ENCODE measurements at places on chromosomes 2 and 18.

GRCh38 chr18:76486574-76486973 lies 8.5 kb downstream of the ZNF516 start:
- DNase-seq: no peak

GRCh38 chr2:223758131-223758840 lies 79.1 kb downstream of the AP1S3 start:
- no peak for DNase-seq

- DNase-seq: no peak
Observed at GRCh38 chr2:189082376-189082975, 97.1 kb downstream of the COL5A2 start.

- no peak for DNase-seq
Observed at GRCh38 chr18:908758-909724, 4.4 kb downstream of the ADCYAP1 start.

DNA sequence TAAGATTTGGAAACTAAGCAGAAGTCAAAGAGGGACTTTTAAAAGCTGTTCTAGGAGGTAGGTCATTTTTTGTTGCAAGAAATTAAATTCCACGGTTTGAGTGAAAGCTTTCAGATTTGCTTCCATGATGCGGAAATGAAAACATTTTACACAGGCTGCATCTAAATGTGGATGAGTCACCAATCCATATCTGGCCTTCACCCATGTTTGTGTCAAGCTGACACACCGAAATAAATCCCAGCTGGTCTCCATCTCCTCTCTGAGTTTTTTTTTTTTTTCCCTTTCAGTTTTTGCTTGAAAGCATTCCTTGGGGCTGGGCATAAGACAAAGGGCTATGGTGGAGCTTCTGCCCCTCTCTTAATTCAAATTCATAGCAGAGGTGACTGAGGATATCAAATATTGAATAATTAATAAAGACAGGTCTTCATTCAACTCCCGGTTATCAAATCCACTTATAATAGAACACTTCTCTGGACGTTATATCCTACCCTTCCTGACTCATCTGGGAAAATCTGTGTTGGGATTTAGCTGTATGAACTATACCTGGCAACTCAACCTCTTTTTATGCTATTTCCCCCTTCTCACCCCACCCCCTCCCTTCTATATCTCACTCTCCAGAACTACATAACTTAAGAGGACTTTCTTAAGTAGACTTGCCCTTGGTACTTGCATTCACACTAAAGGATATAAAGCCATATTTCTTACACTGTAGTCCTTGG lies 558.3 kb upstream of the GCFC2 start:
- DNase-seq: no peak

GRCh38 chr2:64996871-64997307 lies 7.7 kb downstream of the SLC1A4 start:
- DNase-seq: no peak

DNA sequence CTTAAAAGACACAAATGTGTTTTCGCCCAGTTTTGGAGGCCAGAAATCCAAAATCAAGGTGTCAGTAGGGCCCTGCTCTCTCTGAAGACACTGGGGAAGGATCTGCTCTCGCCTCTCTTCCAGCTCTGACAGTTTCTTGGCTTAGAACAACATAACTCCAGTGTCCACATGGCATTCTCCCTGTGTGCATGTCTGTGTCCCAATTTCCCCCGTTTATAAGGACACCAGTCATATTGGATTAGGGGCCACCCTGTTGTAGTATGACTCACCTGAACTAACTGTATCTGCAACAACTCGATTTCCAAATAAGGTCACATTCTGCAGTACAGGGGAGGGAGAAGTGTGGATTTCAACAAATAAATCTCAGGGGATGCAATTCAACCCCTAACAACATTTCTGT lies 263.2 kb downstream of the SS18 start:
- no peak for DNase-seq

DNA sequence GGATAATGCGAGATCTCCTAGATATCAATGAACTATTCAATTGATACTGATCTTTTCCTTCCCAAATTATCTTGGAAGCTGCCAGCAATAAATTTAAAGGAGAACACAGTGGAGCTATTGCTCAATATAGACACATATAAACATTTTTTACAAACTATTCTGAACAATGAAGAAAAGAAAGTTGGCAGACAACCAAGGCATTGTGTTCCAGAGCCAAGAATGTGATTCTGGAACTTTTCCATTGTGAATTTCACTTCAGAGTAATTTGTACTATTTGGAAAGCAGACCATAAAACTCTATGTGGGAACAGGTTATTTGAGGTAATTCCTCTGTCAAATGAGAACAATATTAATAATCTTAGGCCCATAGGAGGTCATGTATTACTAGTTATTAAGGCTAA lies 588.2 kb downstream of the IRS1 start:
- no peak for DNase-seq

GRCh38 chr2:72442270-72442669 lies 294.6 kb upstream of the CYP26B1 start:
- DNase-seq: no peak

GRCh38 chr2:55365303-55365702 lies 54.4 kb downstream of the CCDC88A start:
- DNase-seq: no peak

DNA sequence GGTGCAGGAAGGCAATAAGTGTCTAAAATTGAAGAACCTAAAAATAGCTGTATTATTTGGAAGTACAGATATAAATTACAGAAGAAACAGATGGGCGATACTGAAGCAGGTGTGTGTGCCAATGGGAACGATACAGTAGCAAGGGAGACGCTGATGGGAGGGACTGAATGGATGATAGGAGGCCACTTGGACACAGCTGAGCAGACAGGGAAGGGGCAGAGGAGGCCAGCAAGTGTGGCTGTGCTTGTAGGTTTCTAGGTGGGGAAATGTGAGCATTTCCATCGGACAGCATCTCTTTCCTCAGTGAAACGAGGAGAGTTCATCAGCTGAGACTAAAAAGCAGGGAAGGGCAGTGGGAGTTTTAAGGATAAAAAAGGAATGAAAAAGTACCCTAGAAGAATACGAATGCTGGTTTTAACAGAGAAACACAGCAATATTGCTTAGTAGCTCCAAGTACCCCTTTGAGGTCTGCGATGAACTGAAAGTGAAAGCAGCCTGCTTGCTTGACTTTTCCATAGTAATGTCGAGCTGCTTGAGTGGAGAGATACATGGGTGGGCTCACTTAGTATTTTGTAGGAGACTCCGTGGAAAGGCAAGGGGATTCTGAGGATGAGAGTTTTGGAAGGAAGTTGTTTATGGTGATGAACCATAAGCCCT lies 91.7 kb upstream of the EPC2 start:
- DNase-seq: no peak

DNA sequence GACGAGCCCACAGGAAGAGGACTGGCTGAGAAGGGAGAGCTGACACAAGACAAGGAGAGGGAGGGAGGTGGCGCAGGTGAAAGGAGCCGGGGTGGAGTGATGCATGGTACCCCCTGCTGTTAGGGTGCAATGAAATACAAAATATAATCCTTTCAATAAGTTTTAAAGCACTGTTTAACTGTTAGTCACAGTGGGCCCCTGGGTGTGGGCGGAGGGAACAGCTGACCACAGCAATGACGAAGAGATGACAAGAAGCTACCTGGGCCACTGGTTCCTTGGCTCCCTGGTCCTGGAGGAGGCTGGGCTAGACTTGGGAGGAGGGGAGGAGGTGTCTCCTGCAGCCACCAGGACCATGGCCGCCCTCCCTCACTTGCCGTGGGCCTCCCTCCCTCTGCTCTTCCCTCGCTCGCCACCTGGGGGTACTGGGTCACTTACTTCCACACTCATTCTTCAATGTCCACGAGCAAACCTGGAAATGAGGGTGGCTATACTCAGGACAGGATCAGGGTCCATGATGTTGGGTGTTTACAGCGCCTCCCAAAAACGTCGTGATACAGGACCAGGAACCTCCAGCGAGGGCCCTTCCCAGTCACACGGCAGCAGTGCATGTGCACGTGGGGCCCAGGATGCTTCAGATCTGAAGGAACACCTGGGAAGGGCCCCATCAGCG lies 196.1 kb downstream of the ANKRD30B start:
- DNase-seq: no peak

GRCh38 chr18:74916773-74917393 lies 292.1 kb downstream of the PTGR3 start:
- DNase-seq: no peak

DNA sequence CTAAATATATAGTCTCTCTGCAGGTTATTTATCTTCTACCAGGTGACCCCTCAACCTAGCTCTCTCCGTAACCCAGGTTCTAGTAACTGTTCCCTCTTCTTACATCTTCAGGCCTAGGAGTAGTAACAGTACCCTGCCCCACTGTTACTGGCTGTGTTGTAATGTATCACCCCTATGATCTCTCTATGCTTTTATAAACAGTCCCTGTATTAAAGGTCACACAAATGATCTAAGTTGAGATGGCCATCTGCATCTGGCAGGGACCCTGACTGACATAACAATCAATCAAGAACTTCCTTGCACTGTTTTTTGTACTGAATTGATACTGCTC lies 219.7 kb upstream of the STK17B start:
- DNase-seq: no peak

DNA sequence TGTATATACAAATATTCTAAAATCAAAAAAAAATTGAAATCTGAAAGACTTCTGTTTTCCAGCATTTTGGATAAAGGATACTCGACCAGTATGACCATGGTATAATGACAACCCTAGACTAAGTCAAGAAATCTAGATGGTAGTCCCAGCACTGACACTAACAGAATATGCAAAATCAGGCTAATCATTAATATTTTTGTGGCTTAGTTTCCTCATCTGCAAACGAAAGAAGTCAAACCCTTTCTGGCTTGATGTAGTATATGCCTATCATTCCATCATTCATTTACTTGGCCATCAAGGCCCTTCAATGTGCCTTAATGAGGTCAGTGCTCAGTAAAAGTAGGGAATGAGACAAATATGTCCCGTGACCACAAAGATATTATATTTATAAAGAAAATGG lies 83.5 kb downstream of the NCKAP5 start:
- no peak for DNase-seq

GRCh38 chr18:35005963-35006577 lies 35.1 kb upstream of the MAPRE2 start:
- no peak for DNase-seq

- DNase-seq: no peak
Observed at GRCh38 chr2:83016343-83017110, 1442.6 kb downstream of the SUCLG1 start.

- no peak for DNase-seq
Observed at GRCh38 chr2:145379934-145380333, 860.0 kb upstream of the ZEB2 start.

DNA sequence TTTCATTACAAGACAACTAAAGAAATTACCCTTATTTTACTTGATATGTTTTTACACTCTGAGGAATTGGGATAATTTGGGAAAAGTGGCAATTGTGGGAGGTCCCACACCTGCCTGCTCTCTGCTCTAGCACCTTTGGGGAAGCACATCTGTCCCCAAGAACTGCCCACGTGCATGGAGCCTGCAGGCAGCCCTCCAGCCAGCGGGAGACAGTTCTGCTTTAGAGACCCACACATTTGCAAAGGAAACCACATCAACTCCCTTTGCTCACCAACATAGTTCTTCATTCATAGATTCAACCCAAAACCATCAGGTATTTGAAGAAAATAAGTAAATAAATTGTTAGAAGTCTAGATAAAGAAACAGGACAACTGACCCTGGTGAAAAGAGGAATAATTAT lies 239.9 kb upstream of the ID2 start:
- DNase-seq: no peak

DNA sequence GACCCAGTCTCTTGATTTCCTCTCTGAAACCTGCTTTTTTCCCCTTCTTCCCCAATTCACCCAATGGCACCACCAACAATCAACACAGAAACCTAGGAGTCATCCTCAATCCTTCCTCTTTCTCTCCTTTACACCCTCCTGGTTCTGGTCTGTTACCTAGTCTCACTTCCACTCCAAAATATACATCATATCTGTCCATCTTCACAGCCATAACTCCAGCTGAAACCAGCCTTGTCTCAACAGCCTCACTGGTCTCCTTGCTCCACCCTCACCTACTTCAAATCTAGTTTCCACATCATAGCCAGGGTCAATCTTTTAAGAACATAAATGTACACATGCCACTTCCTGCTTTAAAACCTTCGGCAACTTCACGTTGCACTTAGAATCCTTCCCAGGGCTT lies 11.8 kb upstream of the TWSG1 start:
- no peak for DNase-seq

- DNase-seq: peak; percentile 71
Observed at GRCh38 chr2:219615894-219616293, 11.5 kb upstream of the SLC4A3 start.

DNA sequence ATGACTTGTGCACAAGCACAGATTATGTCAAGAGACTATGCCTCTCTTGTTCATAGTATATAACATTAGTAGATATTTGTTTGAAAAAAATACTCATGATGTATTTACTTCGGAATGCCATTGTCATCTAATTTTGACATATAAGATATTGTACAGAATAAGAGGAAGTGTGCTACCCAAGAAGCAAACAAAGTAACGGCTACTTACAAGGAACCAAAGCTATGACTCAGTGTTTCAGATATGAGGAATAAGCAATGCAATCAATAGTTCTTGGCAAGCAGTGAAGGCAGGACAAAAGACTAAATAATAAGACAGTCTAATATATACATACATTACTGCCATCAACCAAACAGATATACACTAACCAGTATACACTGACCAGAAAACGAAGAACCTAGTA lies 256.3 kb downstream of the CCDC178 start:
- DNase-seq: no peak

DNA sequence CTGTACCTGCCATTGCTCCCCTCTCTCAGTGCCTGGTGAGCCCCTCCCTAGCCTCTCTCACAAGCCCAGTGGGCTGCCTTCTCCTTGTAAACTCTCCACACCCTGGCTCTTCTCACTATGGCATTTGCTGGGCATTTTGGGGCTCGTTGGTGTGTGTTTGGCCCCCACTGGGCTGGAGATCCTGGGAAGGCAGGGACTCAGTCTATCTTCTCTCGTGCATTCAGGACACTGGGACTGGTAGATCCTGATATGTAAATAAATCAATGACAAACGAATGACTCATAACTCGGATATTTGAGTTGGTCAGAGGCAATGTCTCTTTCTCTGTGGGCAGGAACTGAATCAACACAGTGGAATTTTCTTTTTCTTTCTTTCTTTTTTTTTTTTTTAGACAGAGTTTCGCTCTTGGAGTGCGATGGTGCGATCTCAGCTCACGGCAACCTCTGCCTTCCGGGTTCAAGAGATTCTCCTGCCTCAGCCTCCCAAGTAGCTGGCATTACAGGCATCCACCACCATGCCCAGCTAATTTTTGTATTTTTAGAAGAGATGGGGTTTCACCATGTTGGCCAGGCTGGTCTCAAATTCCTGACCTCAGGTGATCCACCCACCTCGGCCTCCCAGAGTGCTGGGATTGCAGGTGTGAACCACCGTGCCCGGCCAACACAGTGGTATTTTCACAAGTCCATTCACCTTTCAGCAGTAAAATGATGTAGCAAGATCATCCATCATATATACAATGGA lies 144.6 kb upstream of the SPRED2 start:
- DNase-seq: no peak

- DNase-seq: peak; percentile 98
Observed at GRCh38 chr2:17753803-17754663, at the start of the genes GEN1 and SMC6. GEN1 (plus strand) TSS chr2:17754138; CDS start chr2:17759944, 5,806 bp downstream. SMC6 (minus strand) TSS chr2:17753810; CDS start chr2:17745946, 7,864 bp downstream.

GRCh38 chr2:127049927-127050802 lies 56.8 kb downstream of the BIN1 start:
- DNase-seq: peak; percentile 89
